ENCODE measurements at places on chromosomes 7 and 10.

- no peak for DNase-seq
Measured at GRCh38 chr7:37483627-37484026, 35.0 kb upstream of the ELMO1 start.

DNA sequence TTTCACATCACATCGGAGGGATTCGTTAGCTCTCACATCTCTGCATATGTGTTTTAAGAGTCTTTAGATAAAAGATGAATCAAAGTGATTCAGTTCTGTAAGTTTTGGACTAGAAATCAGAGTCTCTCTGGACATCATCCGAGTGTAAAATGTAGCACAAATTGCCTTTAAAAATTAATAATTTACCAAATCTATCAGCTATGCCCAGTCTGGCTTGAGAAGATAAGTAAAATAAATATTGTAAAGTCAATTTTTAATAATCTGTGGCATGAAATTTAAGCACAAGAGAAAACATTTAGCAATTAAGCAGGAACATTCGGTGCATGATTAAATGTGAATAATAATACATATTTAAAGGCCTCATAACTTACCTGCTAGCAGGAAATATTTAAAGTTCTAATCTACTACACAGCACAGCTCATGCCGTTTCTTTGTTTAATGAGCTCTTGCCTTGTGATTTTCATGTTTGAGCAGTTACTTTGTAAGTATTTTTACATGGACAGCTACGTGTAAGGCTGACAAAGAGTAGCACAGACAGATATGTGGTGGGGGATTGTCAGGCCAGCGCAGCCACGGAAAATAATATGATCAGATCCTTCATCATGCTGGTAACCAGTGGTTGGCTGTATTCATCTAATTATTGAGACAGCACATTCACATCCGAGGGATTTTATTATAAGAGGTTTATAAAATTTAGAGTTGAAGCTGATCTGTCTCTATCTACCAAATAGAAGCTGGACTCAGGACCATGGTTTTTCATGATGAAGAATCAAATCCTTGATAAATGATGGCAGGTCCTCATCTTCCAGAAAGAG lies 317.3 kb downstream of the ADARB2 start:
- no peak for DNase-seq

GRCh38 chr7:41478187-41478586 lies 224.7 kb downstream of the INHBA start:
- DNase-seq, result no peak

DNA sequence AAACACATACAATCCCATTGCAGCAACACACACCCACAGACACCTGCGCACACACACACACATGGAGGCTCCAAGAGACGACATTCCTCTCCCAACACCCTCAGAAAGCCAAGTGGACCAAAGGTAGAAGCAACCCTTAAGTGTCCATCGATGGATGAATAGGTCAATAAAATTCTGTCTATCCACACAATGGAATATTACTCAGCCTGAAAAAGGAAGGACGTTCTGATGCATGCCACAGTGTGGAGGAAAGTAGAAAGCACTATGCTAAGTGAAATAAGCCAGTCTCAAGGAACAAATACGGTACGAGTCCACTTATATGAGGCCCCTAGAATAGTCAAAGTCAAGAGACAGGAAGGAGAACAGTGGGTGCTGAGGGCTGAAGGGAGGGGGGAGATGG lies 174.4 kb downstream of the GRID1 start:
- DNase-seq, result no peak

DNA sequence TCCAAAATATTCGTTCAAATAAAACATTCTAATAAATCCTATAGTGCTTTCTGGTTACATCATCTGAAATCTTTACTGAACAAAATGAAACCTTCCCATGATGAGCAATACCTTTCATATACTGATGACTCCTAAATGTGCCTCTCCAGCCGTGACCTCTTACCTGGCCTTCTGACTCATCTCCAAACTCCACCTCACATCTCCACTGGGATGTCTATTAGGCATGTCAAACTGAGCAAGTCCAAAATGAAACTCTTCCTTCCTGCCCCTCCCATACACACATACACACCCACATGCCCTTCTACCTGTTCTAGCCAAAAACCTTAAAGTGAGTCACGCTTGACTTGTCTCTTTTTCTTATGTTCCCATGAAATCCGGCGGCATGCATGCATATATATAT lies 22.9 kb downstream of the GSAP start:
- DNase-seq, result no peak

GRCh38 chr7:71444130-71444529 lies 312.2 kb downstream of the GALNT17 start:
- no peak for DNase-seq

DNA sequence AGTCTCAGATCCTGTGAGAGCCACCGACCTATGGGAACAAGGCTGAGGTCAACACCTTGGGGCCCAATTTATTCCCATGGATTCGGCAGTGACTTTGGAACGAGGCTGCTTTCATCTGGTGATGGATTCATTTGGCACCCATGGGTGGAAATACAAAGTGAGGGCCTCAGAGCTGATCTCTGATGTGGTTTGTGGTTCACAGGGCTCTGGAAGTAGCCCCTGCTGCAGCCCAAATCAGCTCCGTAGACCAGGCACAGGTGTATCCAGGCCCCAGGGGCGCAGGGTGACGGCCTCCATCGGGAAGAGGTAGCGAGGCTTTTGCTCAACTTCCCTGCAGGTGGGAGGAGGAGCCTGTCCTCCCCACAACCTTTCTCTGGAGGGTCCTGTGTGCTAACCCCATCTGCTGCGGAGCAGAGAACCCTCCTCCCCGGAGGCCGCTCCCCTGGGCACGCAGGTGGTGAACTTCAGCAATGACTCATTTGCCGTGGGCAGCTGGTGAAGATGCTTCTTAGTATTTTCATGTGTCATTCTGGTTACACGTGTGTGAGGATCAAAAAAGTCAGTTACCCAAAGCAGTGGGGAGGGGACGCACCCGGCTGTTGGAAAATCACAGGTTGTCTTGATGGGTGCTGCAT lies 7.5 kb upstream of the JAKMIP3 start:
- DNase-seq, result no peak

DNA sequence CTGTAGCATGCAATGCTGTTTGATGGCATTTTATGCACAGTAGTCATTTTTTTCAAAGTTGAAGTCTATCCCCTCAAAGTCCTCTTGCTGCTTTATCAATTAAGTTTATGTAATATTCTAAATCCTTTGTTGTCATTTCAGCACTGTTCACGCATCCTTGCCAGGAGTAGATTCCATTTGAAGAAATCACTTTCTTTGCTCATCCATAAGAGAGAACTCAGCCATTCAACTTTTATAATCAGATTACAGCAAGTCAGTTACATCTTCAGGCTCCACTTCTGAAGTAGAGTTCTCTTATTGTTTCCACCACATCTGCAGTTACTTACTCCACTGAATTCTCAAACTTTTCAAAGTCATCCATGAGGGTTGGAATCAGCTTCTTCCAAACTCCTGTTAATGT lies 32.3 kb downstream of the SDHAF3 start:
- DNase-seq, result no peak

DNA sequence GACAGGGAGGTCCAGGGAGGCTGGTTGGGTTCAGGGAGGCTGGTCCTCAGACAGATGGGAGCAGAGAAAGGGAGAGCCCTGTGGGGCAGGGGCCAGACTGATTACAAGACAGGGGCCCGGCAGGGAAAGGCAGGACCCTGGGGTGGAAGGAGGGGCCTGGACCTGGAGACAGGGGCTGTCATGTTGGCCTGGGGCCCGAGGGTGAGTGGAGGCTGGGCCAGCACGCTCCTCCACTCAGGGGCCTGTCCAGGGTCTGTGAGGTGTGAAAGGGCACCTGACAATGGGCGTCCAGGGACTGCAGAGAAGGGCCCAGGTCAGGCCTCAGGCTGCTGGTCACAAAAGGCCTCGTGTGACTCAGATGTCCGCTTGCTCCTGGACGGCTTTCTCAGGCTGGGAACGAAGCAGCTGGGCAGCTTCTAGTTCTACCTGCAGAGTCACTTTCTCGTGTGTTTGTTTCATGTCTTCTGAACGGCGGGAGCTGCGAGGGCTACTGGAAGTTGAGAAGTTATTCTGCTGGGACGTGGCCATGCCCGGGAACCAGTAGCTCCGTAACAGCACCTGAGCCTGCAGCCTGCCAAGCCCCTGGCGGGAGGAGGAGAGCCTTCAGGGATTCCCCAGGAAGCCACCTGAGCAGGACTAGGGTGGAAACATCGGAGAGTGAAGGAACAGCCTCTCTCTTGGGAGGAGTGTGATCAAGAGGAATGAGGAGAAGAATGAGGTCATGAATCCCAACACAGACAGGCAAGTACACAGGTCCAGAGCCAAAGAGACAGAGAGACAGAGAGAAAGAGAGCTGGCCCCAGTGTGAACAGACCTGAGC lies 65.8 kb downstream of the KLF6 start:
- DNase-seq, result no peak

GRCh38 chr7:82257118-82257695 lies 186.4 kb downstream of the CACNA2D1 start:
- peak; percentile 99 for DNase-seq

DNA sequence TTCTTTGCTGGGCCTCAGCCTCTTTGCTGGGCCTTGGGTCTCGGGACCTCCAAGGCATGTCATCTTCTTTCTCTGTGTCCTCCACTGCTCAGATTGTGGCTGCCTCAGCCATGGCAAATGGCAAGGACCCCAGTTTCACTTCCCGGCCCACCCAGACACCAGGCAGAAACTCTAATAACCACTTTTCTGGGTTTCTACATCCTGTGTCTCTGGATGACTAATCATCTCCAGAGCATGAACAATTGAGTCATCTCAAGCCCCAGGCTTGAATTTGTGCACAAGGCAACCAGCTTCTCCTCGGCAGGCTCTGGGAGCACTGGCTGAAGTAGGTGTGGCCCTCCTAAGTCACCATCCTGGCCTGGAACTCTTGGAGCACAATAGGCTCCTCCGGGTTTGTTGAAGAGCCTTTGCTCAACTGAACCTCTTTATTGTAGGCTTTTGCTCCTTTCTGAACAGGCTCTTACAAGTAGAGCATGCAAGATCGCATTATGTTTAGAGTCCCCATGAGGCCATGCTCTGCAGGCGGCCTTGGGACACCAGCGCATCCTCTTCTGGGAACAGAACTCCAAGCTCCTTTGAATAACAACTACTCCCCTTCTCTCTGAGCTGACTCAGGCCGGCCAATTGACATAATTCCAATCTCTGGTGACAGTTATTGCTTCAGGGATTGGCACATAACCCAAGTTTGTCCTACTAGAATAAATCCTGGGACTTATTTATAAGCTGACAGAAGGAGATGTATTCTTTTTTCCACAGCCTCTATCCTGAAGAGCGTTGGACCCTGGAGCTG lies 218.1 kb downstream of the WDR11 start:
- no peak for DNase-seq

DNA sequence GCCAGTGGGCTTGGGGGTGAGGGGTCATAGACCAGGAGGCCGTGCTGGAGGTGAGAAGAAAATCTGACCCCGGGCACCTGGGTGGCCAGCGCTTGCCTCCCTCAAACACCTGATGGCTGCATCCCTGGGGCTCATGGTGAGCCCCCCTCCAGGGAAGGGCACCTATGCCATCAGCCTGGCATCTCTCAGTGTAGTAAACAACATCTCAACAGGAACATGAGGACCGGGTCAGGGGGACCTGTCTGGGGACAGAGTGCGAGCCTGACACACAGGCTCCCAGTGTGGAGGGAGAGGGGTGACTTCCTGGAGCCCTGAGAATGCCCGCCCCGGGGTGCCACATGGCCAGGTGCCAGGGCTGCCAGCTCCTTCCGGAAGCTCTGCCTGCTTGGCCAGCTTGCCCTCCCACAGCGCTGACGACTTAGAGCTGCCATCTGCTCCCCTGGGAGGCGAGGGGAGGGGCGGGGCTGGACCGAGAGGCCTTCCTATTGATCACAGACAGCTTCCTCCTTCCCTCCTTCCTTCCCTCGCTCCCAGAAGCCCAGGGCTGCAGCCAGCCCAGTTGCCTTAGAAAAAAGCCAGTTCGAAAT lies 12.3 kb downstream of the STX1A start:
- DNase-seq, result peak; percentile 89

- no peak for DNase-seq
Measured at GRCh38 chr7:114940220-114940619, 18.3 kb downstream of the MDFIC start.

DNA sequence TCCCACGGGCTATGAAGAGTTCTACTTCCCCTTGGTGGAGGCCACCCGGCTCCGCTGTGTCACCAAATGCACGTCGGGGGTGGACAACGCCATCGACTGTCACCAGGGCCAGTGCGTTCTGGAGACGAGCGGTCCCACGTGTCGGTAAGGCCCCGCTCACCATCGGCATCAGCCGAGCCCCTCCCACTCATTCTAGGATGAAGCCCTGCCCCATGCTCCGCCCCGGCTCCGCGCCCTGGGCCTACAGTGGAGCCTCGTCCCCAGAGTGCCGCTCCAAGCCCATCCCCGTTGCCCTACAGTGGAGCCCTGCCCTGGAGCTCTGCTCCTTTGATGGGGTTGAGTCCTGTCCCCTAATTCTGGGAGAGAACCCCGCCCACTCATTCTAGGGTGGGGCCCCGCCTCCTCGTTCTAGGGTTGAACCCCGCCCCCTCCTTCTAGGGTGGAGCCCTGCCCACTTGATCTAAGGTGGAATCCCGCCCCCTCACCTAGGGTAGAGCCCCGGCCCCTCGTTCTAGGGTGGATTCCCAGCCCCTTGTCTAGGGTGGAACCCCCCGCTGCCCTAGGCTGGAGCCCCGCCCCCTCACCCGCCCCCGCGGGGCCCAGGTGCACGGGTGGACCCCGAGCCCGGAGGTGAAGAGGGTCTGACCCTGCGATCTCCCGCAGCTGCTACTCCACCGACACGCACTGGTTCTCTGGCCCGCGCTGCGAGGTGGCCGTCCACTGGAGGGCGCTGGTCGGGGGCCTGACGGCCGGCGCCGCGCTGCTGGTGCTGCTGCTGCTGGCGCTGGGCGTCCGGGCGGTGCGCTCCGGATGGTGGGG lies 3.4 kb upstream of the MUC12 start:
- DNase-seq, result no peak

GRCh38 chr10:53361281-53361680 lies 588.7 kb upstream of the MBL2 start:
- no peak for DNase-seq

DNA sequence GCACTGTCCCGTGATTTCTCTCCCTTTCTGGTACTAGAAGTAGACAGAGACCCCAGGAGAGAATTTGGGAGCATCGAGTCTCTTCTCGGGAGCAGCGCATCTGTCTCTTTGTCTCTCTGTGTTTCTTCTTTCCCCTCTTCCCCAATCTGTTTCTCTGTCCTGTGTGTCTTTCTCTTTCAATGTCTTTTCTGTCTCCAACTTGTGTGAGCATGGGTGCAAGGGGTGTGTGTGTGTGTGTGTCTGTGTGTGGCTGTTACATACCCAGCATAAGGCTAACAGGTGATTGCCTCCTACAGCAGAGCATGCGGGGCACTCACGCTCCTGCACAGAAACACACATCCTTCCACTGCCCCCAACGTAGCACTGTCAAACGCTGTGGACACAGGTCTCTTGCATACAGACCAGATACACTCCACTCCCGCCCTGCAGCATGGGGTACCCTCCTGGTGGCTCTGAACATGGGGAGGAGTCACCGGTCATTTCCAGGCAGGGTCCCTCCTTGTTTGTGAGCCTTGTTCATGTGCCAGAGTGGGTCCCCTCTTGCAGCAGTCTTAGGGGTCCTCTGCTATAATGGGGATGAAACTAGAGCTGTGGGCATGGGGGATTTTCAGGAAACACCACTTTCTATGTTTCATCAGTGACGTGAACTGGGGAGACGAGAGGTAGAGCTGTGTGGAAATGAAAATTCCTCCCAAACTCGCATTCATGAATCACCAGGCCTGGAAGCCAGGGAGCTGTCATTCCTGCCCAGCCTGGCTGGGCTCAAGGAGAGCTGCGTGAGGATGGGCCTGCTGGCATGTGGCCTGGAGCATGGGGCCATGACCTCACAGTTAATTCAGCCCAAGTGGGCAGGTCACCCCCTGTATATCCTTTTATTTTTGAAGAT lies 980 bp downstream of the ADAMTS14 start:
- no peak for DNase-seq

- DNase-seq, result no peak
Measured at GRCh38 chr10:62482581-62482980, 108.4 kb downstream of the ZNF365 start.

Data from NCI-H2081 (cell line).